Kasumi-1 (cell line): ENCODE measurements at places on chromosomes 1 and 21.

DNA sequence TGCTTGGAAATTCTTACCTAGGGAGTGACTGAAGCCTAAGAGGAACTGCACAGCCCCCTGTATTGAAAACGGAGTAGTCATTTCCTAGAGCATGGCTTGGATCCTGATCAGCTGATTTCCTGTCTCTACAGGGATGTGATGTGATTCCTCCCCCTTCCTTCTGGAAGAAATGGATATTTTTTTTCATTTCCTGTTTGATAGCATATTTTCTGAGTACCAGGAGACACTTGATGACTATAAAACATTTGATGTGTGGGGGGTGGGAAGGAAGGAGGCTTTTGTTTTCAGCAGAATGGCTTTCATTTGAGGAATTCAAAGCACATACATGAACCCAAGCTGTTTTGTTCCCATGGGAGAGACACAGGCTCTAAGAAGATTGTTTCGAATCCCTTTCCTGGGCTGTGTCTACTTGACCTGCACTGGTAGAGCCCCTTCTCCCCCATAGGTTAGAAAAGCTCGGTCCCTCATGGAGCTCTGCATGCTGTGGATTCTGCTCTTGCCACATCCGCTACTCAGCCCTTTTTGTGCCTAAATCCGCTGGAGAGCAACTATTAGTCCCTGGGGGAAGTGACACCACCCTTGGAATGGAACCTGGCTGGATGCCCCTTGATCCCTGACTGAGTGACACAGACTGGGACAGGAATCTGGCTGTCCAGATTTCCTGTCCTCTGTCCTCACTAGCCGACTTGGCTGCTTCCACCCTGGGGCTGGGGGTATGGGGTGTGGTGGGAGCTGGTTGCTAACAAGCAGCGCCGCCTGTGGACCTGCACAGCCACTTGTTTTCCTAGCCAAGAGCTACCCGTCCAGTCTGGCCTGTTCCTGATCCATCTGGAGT lies 71.8 kb upstream of the MACF1 start:
- DNase-seq: no peak

DNA sequence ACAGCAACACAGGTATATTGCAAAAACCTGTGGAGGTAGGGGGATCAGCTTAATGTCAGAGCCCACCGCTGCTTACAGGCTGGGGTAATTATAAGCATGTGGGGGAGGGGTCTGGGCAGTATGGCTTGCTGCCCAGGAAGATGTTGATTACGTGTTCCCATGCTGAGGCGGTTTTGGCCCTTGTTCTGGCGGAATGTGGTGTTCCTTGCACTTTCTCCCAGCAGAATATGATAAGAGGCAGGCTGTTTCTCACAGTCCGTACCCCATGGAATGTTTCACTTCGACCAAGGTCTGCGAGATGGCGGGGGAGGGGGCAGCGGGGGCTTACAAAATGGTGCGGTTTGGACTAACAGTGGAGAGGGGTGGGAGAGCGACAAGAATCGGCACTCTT lies 9.8 kb upstream of the HPCAL4 start:
- DNase-seq: no peak

GRCh38 chr21:39097981-39098380 lies 85.3 kb downstream of the PSMG1 start:
- no peak for DNase-seq

- DNase-seq: no peak
Measured at GRCh38 chr1:81695741-81696140, 105.0 kb upstream of the ADGRL2 start.

GRCh38 chr1:197463142-197463541 lies 195.1 kb downstream of the CRB1 start:
- DNase-seq: no peak

DNA sequence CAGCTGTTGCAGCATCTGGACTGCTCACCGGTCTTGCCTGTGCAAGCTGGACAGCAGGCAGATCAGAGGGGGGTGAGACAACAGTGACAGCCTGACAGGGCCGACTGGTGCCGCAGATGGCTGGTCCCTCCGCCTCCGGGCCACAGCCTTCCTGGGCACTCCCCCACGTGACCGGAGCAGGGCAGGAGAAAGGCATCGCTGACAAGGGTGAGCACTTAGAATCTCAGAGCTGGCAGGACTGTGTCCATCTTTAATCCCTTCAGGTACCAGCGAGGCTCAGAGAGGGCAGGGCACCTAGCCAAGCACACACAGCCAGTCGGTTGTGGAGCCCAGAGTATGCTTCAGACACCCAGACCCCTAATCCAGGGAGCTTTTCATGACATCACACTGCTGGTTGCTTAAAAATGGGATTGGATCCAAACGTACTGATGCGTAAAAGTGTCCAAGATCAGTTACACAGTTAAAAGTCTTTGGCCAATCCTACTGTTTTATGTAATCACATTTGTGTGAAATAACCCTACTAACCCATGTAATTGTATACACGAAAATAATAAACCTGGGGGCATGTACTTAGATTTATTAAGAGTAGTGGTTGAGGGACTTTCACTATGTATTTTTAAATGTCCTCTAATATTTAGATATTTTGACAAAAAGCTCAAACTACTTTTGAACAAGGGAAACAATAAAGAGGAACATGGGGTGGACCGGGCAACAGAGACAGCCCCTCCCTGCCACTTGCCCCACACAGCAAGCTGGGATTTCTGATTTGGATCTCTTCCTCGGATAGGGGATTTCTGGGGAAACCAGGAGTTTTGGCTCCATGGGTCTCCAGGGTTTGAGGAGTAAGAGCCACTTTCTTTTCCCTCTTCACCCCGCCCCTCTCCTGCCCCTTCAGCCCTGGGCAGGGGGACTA lies 758 bp upstream of the CNTN2 start:
- DNase-seq: no peak

- no peak for DNase-seq
Measured at GRCh38 chr1:180310095-180310494, 80.0 kb downstream of the LHX4 start.

DNA sequence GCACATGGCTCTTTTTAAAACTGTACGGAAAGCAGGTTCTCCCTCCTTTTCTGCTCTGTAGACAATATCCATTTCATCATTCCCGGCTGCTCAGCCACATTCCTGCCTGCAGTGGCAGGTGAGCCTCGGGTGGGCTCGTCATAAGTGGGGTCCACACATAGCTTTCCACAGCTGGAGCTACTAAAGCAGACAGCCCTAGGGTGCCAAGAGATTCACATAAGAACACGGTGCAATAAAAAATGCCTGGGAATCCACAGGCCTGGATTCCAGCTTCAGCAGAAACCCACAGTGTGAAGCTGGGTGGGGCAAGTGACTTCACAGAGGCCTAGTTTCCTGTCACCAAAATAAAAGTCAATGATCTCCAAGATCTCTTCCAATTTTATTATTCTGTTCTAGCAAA lies 96.4 kb downstream of the MIS18A start:
- DNase-seq: no peak

DNA sequence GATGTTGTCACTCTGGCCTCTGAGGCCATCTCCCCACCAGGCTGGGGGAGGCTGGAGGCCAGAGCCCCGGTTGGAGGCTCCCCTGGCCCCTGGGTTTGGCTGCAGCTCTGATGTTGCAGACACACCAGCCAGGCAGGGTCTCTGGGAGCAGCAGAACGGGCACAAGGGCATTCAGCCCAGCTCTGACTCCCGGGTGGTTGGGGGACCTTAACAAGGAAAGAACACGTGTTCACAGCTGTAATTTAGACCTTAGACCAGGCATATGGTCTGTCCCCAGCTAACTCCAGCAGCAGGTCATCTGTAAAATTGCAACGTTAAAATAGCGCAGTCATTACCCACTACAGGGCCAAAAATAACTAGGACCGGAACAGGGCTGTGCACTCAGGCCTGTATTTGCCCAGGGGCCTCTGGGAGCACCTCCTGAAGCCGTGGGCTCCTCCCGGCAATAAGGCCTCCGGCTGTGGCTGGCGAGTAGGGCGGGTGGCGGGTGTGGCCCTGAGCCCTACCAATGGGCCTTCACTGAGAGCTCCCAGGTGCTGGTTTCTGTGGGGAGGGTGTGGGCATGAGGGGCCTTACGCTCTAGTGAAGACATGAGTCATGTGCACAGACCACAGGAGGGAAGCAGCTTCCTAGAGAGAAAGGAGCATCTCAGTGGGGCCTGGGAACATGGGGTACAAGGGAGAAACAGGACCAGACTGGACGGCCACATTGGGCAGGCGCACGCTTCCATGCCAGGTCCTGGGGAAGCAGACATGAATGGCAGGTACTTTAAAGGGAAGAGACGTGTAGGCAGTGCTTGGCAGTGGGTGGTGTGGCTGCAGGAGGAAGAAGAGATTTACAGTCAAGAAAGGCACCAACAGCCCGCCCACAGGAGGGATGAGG lies 6.1 kb downstream of the LDLRAP1 start:
- peak; percentile 89 for DNase-seq

- no peak for DNase-seq
Measured at GRCh38 chr1:155254714-155255242, 505 bp downstream of the ENTREP3 start.

- DNase-seq: no peak
Measured at GRCh38 chr21:44085491-44086321, 21.5 kb upstream of the PWP2 start.

DNA sequence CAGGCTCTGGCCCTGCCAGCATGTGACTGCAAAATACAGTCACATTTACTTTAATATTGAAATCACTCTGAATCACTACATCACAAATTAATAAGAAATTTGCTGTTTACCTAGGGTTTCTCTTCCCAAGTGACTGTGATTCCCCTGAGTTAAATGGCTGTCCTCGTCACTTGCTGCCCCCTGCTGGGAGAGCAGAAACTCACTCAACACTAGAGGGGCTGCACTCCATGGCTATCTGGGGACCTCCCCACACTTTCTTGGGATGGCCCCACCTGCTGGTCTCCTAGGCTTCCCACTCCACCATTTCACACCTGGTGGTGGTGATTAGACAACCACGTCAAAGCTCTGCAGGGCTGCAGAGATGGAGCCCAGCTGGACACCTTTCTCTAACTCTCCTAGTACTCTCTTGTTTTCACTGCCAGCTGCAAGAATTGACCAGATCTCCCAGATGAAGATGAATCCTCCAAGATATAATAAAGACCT lies 63.4 kb downstream of the CD2 start:
- peak; percentile 81 for DNase-seq

DNA sequence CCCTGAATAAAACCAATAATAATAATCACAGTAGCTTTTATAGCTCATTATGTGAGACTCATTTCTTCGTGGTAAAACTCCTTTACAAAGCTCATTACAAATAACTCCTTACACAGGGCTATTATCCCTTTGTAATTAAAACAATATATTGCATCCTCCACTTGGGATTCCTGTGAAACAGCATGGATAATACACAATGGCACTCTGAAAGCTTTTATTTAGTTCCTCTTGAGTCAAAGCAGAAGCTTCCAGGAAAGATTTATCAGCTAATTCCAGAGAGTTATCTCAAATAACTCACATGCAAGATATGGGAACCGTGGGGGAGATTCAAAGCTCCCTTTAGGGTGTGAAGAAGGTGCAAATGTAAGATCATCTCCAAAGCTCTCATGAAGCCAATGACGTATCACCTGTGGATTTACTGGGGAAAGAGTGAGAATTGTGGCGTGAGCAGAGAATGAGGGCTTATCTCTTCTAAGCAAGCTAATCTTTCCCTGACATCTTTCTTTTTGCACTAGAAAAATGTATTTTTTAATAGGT lies 60.4 kb upstream of the GJA5 start:
- no peak for DNase-seq

DNA sequence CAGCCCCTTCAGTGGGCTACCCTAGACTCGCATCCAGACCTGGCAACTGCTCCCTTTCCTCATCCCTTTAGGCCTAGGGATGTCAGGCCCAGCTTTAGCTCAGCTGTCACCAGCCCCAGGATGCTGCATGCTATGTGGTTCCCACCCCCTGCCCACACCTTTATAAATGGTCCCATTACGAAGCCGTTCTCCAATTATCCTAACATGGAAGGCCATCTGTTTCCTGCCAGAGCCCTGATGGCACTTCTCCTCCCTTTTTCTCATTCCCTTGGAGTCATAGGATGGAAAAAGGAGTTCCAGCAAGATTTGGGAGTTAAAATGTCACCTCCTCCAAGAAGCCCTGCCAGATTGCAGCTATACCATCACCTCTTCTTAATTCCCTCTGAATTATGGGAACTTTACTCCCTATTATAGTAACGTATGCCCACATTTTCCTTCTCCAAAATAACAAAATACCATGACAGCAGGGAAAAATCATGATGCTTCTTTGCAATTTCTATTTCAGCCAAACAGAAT lies 205.0 kb upstream of the GRIK3 start:
- DNase-seq: no peak

DNA sequence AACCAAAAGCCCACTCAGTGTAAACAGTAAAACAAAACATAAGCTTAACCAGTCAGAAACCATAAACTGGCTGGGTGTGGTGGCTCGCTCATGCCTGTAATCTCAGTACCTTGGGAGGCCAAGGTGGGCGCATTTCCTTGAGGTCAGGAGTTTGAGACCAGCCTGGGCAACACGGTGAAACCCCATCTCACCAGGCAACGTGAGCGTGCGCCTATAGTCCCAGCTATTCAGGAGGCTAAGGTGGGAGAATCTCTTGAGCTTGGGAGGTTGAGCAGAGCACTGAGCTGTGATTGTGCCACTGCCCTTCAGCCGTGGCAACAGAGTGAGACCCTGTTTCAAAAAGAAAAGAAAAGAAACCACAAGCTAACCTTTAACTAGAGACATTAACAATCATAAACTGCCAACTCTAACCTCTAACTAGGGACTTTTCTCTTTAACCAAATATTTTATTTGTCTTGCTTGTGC lies 13.1 kb upstream of the PRRC2C start:
- no peak for DNase-seq

GRCh38 chr1:83849191-83850061 lies 149.5 kb downstream of the TTLL7 start:
- no peak for DNase-seq

DNA sequence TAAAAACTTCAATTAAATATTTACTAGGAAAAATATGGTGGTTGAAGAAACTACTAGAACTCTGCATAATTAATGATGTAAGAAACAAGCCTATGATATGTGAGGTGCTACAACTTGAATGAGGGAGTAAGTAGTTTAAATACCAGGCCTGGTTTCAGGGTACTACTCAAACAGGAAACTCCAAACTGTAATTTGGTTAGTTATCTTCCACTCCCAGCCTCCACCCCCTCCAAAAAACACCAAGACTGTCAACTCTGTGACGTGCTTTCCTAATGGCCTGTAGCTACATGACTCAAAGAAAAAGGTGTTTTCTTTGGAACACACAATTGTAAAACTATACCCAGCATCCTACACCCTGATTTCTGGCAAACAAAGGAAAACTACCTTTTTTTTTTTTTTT lies 55.9 kb upstream of the RCC1 start:
- peak; percentile 52 for DNase-seq

- DNase-seq: no peak
Measured at GRCh38 chr1:223741861-223742260, 29.5 kb downstream of the CAPN2 start.

DNA sequence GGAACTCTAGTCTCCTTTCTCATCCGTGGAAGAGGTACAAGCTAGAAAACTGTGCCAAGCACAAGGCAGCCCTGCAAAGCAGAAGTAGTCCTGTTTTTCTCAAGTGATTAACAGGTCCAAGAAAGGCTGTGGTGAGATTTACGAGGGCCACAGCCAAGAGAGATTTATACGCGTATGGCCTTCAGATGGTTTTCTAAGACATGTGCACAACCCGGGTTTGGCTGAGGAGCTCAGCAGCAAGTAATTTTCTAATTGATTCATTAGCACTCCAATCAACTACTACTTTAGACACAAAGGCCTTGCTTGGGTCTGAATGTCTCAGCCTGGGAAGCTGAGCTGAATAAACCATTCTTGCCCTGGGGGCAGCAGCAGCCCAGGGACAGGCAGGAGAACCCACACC lies 55.8 kb downstream of the SSBP3 start:
- peak; percentile 14 for DNase-seq
